ENCODE measurements at places on chromosomes 11 and 22.

GRCh38 chr11:11416502-11416901 lies 63.5 kb upstream of the CSNK2A3 start:
- peak; percentile 10 for DNase-seq

DNA sequence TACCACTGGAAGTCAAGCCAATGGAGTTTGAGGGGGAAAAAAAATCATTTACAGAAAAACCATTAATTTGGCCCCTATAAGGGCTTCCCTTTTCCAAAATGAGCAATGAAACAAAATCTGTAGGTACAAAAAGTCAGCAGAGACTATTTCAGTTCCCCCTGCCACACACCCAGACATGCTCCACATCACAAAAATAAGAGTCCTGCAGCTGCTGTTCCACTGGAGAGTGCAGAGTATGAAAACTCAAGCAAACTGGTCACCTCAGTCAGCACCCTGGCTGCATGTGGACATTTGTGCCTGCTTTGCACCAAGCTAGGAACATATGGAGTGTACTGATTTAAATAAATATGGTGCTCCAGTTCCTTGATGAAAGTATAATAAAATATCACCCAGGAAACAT lies 15.1 kb downstream of the POU2AF1 start:
- no peak for DNase-seq

- no peak for DNase-seq
Measured at GRCh38 chr11:18209058-18209457, 27.5 kb downstream of the SAA4 start.

- DNase-seq: no peak
Measured at GRCh38 chr11:92569726-92570125, 345.1 kb downstream of the FAT3 start.

- no peak for DNase-seq
Measured at GRCh38 chr22:36379593-36380361, 8.0 kb downstream of the MYH9 start.

- DNase-seq: no peak
Measured at GRCh38 chr22:28792491-28793383, 7.6 kb downstream of the XBP1 start.

DNA sequence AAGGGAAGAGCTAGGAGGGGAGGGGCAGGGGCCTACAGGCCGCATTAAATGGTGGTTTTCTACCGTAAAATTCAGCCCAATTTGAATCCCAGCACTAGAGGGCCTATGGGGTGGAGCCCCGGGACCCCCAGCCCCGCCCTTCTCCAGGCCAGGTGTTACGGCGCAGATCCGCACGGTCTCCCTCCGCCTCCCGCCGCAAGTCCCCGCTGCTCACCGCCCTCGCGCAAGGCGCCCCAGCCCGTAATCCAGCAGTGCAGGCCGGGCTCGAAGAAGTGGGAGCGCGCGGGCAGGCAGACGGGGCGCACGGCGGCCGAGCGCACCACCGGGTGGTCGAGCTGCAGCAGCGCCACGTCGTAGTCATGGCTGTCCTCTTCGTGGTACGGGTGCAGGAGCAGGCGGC lies 17.3 kb downstream of the KCTD17 start:
- no peak for DNase-seq

DNA sequence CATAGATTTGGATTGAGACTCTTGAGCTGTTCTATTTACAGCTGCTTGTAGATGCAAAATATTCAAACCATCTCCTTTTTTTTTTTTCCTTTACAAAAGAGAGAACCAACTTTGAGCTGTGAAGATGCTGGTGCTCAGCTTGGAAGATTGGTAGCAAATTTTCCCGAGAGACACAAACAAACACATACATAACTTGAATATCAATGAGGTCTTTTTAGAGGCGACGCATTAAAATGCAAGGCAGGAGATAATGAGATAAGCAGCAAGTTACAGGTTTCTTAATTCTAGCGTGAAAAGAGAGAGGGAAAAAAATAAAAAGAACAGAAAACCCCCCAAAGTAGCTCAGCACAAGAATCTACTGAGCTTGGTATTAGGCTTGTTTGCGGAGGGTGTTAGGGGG lies 247.0 kb upstream of the SORL1-AS1 start:
- no peak for DNase-seq

DNA sequence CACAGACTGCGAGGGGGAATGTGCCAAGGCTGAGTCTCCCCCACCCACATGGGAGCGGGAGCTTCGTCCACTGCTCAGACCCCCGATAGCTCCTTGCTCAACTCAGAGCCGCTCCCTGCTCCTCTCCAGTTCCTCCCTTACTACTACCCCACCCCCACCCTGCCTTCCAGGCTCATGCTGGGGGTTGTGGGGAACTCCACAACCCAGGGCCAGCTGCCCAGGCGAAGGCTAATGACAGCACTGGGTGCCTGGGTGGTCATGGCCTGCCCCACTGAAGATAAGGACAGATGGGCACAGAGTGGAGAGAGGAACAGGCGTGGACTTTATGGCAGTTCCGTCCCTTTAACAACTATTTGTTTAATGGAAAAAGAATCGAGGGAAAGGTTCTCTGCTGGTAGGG lies 73.7 kb downstream of the PDE2A start:
- DNase-seq: no peak

DNA sequence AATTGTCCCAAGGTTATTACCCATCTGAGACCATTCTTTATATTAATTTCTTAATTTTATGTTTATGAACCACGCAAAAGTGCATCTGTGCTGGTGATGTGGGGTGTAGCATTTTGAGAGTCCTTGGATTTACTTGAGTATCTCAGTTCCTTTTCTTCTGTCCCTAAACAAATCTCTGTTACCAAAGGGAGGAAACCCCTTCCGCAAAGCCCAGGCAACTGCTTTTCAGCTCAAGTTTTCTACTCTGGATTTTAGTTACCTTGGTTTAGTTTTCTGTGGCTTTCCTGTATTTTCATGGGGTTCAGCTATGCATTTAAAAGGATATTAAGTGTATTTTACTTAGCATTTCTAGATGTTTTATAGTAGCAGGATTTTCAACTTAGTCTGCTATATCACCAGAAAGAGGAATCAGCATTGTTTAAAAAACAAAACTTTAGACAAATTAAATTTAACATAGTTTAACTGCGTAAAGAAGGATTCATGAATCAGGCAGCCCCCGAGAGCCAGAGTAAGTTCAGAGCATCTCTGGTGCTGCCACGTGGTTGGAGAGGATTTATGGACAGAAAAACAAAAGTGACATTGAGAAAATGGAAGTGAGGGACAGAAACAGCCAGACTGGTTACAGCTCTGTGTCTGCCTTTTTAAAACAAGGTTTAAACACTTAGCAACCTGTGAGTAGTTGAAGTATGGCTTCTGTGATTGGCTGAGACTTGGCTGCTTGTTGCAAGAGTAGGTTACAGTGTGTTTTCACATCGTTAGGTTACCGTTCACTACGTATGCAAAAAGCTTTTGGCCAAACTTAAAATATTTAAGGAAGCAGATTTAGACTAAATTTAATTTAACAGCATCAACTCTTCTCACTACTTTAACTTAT lies 9.6 kb downstream of the ADM start:
- no peak for DNase-seq

DNA sequence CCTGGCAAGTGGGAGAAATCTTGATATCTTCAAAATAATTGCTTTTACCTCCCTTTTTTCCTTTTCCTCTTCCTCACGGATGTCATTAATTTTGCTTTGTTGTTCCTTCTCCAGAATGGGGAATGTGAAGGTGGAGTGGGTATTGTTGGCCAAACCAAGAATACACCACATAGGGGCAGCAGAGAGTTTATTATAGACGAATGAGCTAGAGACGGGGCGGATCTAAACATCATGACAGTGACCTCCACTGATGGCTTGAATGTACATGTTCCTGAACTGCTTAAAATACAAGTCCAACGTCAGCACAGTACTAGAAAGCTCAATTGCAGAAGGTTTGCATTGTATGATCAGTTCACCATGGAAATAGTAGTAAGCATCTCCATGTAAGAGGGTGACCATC lies 122.3 kb upstream of the SNX19 start:
- no peak for DNase-seq

DNA sequence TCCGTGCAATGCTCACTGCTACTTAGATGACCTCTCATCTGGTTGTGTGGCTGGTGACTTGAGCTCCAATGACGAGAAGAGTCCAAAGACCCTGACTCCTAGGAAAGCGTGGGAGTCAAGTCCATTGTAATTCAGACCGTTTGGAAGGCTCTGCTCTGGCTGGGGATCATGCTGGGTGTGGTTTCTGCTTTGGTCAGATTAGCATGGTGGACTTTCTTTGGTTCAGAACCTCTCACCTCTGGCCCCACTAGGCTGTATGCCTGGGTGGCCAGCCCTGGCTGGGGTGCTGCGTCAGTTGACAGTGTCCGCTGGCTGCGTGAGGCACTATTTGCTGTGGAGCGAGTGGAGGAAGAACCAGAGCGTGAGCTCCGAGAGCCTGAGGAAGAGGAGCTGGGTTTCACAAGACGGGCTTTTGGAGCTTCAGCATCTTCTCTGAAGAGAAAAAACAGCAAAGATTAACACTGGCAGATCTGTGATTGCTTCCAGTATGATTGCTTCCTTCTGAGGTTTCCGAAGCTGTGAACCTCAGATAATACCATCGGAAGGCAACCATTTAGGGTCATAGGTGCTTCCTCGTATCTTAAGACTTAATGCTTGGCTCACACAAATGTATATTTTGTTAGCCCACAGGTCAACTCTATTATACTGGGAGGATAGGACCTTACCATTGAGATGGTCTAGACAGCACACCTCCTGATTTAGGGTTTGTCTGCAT lies 11.6 kb upstream of the HSPA8 start:
- DNase-seq: no peak

GRCh38 chr22:20402960-20403778 lies 9.2 kb downstream of the ZNF74 start:
- no peak for DNase-seq

- DNase-seq: no peak
Measured at GRCh38 chr11:35142481-35143075, 3.6 kb downstream of the CD44 start.

- DNase-seq: no peak
Measured at GRCh38 chr22:27597703-27598444, 203.7 kb downstream of the MN1 start.

DNA sequence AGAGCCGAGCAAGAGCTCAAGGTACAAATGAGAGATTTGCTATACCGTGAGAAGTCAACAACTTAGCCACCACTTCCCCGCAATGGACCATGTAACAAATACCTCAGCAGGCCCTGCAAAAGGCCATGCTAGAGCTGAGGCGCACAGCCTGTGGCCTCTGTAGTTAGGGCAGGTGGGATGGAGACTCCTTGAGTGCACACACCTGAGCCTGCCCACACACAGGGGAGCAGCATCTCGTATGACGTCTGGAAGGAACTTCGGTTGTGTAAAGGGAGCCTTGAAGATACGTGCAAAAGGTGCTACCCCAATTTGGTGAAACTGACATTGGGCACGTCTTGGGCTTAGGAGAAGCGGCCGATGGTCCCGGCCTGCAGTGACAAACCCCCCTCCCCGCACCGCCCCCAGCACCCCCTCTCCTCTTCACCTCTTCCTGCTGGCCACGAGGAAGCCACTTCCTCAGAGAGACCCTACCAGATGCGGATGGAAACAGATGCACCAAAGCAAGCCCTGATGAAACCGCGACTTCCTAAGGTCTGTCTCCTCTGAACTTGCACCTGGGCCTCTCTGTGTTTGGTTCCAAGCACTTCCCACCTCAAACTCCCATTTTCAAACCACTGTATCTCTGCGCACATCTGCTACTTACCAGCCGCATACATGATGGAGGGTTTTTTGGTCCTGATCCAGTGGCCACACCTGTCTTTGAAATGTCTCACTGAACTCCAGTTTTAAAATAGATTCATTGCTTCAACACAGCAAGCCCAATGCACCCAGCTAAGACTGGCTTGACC lies 10.6 kb downstream of the CDPF1 start:
- no peak for DNase-seq

DNA sequence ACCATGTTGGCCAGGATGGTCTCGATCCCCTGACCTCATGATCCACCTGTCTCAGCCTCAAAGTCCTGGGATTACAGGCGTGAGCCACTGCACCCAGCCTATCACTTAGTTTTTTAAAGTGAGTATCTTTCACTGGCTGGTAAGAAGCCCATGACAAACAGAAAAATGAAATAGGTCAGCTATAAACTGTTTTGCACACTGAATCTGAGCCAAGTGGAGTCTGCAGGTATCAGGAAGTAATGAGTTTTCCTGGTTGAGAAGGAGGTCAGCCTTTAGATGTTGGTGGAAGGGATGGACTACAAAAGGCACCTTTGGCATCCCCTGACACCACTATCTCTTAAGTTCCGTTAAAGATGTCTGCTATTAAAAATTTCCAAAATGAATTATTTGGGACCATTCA lies 345.1 kb downstream of the AASDHPPT start:
- no peak for DNase-seq

DNA sequence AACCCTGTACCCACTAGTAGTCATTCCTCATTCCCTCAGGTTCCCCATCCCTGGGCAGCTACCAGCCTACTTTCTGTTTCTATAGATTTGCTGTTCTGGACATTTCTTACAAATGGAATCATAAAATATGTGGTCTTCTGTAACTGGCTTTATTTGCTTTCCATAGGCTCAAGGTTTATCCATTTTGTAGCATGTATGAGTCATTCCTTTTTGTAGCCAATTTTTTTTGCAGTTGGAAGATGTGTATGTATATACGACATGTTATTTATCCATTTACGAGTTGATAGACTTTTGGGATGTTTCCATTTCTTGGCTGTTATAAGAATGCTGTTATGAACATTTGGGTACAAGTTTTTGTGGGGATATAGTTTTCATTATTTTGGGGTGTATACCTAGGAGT lies 130.6 kb downstream of the WNT11 start:
- DNase-seq: no peak

- no peak for DNase-seq
Measured at GRCh38 chr11:65640483-65641296, 2.8 kb downstream of the SIPA1 start.

GRCh38 chr11:118230088-118230487 lies 5.3 kb upstream of the JAML start:
- no peak for DNase-seq

DNA sequence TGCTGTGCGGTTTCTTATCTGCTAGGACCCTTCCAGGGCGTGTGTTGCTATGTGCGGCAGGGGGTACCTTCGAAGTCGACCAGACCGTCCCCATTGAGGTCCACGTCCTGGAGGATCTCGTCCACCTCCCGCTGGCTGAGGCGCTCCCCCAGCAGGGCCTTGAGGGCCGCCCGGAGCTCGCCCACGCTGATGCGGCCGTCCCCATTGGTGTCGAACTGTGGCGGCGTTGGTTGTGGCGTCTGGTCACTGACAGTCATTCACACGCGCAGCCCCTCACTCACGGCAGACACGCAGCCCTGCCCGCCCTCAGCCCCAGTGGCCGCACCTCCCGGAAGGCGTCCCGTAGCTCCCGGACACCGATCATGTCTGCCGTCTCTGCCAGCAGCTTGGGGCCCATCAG lies 3.5 kb downstream of the CABP2 start:
- no peak for DNase-seq

DNA sequence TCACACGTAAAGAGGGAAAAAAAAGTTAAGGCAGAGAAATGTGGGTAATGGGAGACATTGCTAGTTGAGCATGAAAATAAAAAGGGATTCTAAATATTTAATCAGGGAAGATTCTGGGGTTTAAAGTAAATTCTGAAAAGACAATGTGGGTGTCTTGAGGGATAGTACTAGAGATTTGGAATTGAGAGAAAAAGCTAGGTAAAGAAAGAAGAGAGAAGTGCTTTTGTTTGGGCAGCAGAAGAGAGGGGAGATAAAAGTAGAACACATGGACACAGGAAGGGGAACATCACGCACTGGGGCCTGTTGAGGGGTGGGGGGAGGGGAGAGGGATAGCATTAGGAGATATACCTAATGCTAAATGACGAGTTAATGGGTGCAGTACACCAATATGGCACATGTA lies 3.5 kb upstream of the YPEL4 start:
- DNase-seq: no peak

All from NCI-H2107 (cell line).